ENCODE measurements at places on chromosomes 7 and 10.

- no peak for DNase-seq
Observed at GRCh38 chr10:126314863-126315493, 73.3 kb downstream of the ADAM12 start.

DNA sequence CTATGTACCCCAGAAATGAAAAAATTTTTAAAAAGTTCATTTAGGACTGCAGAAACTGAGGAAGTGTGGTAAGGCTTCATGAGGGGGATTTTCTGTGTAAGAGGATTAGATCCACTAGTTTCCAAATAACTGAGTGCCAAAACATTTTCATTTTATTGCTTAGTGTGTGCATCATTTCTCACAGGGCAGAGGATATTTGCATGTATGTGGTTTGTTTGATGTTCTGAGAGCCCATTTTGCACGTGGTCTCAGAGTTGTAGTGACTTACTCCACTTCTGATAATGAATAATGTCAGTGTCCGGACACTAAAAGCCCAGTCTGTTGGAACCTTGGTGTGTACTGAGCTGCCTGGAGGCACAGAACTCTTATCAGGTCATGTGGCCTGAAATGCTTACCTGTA is 299.9 kb downstream of the AUTS2 start:
- no peak for DNase-seq

GRCh38 chr7:2022737-2023250 is 210.0 kb downstream of the MAD1L1 start:
- DNase-seq, result no peak

- no peak for DNase-seq
Observed at GRCh38 chr7:151843181-151843580, 33.7 kb downstream of the PRKAG2 start.

DNA sequence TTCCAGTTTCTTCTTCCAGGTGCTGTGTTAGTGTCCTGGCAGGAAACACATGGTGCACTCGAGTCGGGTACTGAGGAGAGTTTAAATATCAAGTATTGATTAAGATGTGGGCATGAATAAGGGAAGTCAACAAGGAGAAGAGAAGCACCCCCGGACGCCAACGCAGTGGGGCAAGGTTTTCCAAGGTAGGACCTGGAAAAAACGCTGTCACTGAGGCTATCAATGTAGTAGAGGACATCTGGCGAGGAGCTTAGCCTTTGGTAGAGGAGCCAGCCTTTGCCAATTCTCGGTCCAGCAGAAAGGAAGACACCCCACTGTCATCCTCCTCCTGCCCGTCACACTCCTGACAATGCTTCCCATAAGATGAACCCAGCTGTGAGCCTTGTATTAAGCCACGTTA is 159.6 kb downstream of the TEX36 start:
- DNase-seq, result no peak

DNA sequence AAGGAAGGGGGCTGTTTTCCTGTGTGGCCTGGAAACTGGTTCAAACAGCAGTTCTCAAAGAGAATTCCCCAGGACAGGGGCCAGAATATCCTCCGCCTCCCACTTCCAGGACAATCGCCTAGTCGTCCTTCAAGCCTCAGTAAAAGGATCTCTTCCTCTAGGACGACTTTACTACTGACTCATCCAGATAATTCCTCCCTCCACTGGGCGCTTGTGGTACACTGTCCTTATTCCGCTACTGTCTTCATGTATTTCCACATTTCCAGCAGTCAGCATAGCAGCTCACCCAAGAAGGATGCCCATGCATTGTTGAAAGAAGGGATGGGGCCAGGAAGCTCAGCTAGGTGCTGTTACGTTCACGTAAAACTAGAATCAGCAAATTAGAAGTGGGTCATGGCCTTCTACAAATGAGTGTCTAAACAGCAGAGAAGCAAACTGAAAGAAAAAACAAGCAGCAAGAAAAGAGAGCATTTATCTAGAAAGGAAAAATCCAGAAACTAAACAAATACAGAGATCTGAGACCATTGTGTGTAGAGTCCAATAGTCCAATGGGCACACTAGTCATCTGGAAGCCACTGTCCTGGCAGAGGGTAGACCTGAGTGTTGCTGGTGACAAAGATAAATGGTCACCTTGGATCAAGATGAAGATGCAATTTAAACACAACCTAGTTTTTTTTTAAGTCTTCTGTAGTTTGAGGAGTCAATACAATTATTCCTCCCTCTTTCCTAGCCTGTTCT is 26.3 kb downstream of the CLRN3 start:
- no peak for DNase-seq

DNA sequence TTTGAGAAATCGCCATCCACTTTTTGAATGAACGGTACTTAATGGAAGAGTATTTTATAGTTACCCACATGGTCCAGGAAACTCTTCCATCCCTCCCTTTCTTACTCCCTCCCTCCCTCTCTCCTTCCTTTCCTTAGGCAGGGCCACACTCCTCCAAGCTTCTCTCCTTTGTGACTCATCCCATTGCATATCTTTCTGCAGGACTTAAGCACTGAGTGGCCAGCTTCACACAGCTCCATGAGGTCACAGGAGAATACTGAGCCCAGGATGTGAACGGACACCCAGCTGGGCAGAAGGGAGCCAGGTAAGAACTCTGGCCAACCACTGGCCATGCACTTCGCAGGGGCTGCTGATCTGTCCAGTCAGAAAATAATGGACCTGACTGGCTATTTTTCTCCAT is 189.7 kb upstream of the ADCY1 start:
- DNase-seq, result no peak

DNA sequence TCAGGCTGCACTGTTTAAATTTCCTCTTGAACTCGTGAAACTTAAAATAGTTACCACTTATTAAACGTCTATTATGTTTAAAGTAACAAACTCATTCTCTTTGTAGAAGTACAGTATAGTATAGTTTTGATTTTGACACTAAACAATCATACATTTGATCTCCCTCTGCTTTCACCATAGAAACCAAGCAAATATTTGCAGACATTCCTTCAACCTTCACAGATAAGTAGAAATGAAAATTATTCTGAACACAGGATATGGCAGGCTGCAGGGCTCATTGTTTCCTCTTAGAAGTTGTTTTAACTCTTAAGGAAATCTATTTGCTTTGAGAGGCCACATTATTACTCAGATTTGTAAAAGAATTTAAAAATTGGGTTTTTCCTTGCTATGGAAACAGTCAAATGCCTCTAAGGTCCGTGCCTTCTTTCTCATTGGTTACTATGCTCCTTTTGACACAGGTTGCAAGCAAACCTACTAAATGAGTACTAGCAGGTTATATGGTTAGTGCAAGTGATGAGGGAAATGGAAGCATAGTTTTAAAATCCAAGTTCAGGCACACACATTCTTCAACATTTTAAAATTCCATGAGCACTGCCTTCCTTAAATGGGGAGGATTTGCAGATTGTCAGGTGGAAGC is 92.8 kb upstream of the FAM133B start:
- DNase-seq, result no peak

DNA sequence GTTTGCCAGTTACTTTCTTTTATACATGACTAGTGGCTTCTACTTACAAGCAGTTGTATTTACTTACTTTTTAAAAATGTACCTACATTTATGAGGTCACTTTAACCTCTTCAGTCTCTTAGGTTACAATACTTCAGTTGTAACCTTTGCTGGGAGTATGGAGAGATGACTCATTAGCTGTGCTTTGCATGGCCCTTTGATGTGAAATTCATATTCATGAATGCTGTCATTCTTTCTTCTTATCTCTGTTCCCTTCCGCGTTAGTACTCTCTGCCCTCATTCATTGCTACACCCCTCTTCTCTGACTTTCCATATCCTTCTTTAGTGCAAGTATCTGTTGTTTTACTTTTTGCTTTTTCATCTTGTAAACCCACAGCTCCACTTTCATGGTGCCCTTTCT is 164.3 kb downstream of the BMPER start:
- no peak for DNase-seq

DNA sequence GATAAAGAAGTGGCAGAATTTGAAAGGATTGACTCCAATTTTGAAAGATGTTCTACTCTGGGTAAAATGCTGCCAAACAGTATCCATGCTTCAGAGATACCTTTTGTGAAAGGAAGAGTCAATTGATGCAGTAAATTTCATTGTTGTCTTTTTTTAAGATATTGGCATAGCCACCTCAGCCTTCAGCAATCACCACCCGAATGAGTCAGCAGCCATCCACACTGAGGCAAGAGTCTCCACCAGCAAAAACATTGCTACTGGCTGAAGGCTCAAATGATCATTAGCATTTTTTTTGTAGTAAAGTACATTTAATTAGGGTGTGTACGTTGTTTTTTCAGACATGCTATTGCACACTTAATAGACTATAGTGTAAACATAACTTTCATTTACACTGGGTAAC is 31.7 kb upstream of the CYP26C1 start:
- DNase-seq, result no peak

DNA sequence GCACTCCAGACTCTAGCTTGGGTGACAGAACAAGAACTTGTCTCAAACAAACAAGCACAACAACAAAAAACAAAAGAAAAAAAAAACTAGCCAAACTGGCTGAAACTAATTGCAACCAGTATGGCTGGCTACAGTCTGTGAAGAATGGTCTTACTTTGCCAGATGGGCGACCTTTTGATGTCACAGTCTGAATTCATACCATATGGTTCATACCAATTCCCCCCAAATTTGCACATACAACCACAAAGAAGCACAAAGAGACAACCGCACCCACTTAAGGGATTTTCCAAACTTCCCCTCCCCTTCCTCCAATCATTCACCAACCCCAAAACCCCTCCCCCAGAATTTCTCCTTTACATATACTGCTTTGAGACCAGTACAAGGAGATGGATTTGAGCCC is 114.2 kb downstream of the SPAG6 start:
- no peak for DNase-seq

- no peak for DNase-seq
Observed at GRCh38 chr7:155431711-155432110, 26.2 kb upstream of the EN2 start.

GRCh38 chr7:105999256-105999655 is 36.2 kb downstream of the CDHR3 start:
- DNase-seq, result no peak

- DNase-seq, result no peak
Observed at GRCh38 chr10:79113827-79114226, 45.1 kb downstream of the ZMIZ1 start.

DNA sequence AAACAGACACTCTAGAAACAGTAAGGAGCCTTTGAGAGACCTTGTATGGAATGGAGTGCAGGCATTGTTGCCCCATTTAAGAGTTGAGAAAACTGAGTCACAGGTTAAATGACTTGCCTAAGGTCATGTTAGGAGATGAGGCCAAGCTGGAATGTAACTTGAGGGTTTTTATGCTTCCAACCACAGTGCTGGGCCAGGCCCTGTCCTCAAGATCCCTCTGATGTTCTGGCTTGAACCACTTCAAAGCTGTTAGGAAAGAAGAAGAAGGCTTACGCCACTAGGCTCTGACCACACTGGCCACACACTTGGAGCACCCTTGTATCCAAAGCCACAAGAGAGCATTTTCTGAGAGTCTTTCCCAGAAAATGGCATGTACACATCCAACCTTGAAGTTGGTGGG is 42.7 kb downstream of the PLAU start:
- no peak for DNase-seq

GRCh38 chr7:44787041-44787440 is 9.4 kb upstream of the PPIA start:
- DNase-seq, result no peak

DNA sequence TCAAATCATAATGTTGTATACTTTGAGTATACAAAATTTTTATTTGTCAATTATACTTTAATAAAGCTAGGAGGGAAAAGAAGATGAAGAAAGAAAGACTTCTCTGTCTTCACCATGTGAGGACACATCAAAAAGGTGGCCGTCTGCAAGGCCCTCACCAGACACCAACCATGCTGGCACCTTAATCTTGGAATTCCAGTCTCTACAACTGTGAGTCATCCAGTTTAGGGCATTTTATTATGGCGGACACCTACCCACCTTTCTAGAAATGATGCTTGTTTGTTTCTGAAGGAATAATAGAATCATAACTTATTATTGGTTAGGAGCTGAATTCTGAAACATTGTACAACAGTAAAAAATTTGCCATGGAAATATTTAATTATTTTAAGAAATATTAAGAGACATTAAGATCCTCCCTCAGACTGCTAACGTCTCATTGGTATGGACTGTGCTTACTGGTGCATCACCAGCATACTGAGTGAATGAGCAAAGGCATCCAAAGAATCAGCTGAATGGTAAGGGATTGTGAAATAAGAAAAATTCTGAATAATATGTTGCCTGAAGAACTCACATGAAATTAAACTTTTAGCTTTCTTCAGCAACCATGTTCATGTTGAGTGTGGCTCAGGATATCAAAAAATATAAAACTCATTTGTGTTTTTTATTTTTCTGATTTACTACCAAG is 536.6 kb downstream of the HTR7 start:
- DNase-seq, result no peak

- DNase-seq, result no peak
Observed at GRCh38 chr10:28354511-28354910, 51.6 kb upstream of the MPP7 start.

DNA sequence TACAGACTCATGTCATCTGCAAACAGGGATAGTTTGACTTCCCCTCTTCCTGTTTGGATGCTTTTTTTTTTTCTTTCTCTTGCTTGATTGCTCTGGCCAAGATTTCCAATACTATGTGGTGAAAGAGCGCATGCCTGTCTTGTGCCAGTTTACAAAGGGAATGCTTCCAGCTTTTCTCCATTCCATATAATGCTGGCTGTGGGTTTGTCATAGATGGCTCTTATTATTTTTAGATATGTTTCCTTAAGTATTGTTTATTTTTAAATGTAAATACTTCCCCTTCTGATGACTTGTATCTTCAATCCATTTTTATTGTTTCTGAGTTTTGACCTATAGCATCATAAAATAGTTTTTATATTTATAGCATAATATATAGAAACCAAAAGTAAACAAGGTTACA is 17.9 kb downstream of the FAM237B start:
- DNase-seq, result no peak

DNA sequence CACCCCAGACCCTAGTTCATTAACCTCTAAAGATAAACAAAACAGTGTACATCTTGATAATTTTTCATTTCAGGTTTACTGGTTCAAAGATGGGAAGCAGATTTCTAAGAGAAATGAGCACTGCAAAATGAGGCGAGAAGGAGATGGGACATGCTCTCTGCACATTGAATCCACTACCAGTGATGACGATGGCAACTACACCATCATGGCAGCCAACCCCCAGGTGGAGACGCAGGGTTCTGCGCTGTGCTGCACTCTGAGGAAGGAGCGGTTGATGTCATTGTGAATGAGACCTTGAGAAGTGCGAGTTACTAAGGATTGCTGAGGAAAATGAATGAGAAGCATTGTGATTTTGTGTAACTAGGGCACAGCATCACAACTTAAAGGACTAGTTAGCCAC is 37.6 kb downstream of the ATOH7 start:
- no peak for DNase-seq

DNA sequence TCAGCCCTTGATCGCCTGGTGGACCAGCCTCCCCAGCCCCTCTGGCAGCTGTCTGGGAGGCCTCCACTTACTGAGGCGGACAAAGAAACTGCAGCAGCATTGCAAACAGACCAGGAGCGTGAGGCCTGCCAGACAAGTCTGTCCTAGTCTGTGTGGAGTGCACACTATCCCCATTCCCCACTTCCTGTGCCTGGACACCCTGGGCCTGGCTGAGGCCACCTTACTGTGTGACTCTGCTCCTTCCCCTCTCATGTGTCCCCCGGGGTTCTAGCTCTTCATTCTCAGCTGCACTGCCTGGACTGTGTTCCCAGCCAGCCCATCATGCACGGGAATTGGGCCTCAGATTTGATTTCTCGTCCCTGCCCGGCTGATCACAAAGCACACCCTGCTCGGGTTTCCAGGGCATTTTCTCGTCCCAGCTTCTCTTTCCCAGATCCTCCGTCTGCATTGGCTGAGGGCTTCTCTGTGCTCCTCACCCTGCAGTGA is 16.7 kb upstream of the C10orf90 start:
- no peak for DNase-seq
